Activated naive CD4-positive, alpha-beta T cell (primary cell): ENCODE measurements at places on chromosomes 4 and X.

DNA sequence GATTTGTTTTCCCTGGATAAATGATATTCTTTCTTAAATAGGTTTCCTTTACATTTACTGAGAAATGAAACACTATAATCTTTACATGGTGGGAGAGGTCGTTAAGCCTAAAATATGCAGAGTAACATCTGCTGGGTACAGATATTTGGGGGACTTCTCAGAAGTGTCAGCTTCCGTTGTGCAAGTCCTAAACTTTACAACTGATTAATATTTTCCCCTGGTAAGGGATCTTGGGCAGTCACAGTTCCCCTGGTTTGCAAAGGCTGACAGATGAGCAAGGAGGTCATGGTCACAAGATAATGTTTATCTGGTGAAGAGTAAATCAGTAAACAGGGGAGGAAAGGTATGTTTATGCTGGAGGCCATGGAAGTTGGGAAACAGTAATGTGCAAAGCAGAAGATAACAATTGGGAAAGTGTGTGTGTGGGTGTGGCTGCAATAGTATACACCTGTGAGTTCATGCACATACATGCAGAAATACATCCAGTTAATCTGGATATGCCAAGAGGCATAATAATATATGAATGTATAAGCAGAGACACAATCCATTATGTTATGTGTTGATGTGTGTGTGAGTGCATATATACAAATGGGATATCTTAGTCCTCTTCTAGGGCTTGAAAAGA lies 508.2 kb upstream of the FAM241A start:
- no peak for DNase-seq

DNA sequence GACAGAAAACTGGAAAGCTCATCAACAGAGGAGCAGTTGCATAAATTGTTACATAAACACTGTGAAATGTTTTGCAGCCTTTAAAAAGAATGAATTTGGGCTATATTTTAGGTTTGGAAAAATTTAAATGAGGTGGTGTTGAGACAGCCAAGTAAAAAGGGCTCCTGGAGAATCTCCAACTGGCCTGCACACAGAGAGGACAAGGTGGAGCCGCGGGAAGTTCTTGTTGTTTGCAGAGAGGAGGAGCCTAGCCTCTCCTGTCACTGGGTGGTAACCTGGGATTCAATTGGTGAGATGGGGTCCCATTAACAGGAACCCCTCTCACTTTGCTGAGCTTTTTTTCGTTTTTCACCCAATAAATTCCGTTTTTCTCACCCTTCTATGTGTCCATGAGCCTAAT lies 13.4 kb downstream of the GIMD1 start:
- no peak for DNase-seq

GRCh38 chr4:121614101-121614500 lies 82.7 kb downstream of the ANXA5 start:
- no peak for DNase-seq

GRCh38 chr4:99848591-99849001 lies 32.0 kb downstream of the DAPP1 start:
- no peak for DNase-seq

GRCh38 chr4:119025916-119026661 lies 109.5 kb upstream of the MYOZ2 start:
- DNase-seq, result no peak

DNA sequence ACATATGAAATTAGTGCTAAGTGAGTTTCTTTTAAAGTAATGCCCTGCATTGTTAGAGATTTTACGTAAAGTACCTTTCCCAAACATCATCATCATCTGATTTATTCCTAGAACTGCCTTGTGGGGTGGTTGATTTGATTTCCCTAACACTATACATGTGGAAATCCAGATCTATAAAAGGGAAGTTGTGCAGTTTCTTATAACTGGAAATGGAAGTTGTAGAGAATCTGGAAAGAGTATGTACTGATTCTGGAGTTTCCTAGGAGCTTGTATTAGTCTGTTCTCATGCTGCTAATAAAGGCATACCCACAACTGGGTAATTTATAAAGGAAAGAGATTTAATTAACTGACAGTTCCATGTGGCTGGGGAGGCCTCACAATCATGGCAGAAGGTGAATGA lies 47.9 kb downstream of the BMP2K start:
- no peak for DNase-seq

DNA sequence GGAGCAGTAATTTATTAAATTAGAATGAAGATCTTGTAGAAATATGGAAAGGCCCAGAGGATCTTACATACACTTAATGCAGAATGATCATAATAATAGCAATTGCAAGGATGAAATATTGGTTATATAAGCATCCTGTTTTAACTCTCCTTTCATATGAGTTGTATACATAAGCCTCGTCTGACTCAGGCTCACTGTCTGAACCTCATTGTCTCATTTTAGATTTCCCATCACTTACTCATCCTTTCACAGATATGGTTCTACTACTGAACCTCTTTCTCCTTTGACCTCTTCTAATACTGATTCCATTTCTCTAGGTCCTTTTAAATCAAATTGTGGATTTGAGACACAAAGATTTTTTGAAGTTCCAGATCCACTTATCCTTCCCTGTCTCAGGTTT lies 277.3 kb upstream of the TRPC5 start:
- DNase-seq, result no peak

DNA sequence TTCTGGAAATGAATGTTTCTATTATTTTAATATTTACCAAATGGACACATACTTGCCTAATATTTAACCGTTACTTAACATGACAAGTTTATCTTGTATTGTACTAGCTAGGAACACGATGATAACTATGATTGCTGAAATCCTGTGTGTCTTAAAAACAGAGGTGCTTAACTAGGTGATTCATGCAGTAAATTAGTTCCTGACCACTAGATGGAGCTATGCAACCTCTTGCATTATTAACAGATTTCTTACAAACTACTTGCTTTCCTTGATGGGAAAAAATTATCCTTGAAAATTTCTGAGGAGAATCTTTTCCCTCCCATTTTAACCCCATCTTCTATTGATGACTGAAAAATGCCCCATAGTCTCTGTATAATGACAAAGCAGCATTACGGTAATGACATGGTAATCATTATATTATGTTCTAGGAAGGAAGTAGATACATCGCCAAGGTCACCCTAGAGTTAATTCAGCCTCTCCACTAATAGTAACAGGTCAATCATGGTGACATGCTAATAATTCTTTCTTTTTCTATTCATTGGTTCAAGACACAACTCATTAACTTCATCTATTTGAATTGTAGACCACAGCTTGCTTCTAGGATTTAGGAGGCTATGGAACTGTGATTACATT lies 844.2 kb downstream of the RAPGEF2 start:
- DNase-seq, result no peak

GRCh38 chr4:141771889-141772830 lies 135.8 kb downstream of the IL15 start:
- DNase-seq, result no peak

DNA sequence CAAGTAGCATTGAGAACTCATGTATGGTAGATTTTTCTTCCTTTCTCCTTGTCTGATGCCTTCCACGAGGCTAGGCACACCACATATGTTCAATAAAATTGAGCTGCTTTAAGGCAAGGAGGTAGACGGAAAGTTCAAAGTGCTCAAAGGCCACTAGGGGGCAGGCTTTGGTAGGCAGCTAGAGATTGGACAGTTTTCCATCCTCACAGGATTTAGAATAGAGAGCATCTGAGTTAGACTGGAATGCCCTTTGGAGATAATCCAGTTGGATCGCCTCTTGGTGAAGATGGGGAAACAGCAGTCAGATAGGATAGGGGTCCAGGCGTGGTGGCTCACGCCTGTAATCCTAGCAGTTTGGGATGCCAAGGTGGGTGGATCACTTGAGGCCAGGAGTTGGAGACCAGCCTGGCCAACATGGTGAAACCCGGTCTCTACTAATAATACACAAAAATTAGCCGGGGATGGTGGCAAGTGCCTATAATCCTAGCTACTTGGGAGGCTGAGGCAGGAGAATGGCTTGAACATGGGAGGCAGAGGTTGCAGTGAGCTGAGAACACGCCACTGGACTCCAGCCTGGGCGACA lies 30.4 kb downstream of the ELF4 start:
- DNase-seq, result no peak

- DNase-seq, result no peak
Observed at GRCh38 chr4:84862064-84862463, 104.4 kb downstream of the WDFY3 start.

GRCh38 chr4:1310796-1311631 lies 21.3 kb downstream of the MAEA start:
- DNase-seq, result no peak

GRCh38 chrX:72270316-72270866 lies 6.7 kb downstream of the RPS4X start:
- DNase-seq, result no peak

DNA sequence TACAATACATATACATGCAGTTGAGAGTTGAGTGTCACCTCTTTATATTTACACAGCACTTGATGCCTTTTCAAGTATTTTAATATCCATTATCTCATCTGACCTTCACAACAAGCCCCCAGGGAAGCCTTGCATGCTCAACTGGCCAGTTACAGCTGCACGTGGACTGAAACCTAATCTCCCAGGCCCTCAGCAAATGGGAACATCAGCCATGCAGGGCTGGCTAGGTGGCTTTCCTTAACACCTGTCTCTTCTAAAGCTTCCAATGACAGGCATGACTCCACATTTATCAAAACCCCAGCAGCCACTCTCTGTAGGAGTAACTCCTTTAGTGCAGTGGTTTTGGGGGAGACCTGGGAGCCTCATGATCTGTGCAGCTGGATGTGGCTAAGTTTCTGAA lies 56.4 kb downstream of the PHKA2 start:
- no peak for DNase-seq

- no peak for DNase-seq
Observed at GRCh38 chr4:4794421-4794820, 65.0 kb upstream of the MSX1 start.

DNA sequence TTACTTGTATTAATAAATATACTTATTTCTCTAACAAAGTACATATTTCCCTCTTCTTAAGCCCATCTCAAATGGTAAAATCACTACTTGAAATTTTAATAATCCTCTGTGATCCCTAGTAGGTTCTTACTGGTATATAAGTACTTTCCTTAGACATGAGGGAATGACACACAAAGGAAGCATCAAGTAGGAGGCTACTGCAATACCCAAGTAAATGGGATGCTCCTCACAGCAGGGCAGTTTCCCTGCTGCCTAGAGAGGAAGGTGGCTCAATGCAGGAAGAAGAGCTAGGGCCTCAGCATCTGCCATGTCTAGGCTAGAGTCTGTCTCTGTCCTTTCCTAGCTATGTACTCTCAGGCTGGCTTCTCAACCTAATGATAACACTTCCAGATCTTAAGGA lies 122.1 kb upstream of the DIPK2B start:
- DNase-seq, result no peak

DNA sequence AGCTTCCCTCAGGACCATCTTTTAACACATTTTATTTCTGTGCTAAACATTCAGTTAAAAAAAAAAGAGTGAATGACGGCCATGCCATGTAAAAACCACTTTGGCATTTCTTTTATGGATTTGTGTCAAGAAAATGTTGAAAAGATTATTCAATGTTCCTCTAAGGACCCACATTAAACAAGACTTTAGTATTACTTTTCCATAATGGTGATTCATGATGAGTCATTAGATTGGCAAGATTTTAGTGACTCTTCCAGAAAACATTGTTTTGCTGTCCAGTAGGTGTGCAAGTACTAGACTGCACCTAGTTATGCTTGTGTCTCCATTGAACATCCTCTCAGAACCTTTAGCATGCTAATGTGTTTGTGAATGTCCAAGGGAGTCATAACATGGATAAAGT lies 748.6 kb downstream of the STPG2 start:
- DNase-seq, result no peak

DNA sequence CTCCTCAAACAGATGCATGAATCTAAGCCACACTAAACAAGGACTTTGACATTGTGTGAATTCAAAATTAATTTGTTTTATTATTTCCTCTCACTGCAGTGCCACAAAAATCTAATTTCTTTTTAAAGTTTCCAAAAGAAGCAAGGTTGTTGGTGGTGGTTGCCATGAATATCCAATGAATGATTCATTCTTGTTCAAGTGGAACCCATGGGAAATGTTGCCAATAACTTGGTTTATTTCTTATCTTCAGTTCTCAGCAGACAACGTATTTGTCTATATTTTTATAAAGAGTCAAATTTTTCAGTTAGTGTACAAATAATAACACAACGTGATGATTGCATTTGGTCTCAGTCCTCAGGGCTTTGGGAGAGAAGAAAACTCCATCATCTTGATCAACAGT lies 309.4 kb upstream of the NOCT start:
- no peak for DNase-seq

DNA sequence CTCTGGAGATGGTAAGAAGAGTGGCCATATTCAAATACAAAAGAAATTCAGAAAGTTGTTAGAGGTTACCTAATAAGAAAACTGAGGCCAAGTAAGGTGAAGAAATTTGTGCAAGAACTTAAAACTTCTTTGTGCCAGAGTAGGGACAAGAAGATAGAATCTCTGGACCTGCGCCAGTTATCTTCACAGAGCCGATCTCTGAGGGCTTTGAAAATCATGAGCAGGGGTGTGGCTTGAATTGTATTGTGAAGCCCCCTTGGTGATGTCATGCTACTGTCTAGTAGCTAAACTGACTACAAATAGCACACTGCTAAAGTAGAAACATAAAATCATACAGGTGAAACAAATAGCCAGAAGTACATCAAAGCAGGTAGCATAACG lies 184.6 kb downstream of the UGT8 start:
- no peak for DNase-seq

GRCh38 chr4:95220205-95221175 lies 328.3 kb downstream of the UNC5C start:
- DNase-seq, result no peak

DNA sequence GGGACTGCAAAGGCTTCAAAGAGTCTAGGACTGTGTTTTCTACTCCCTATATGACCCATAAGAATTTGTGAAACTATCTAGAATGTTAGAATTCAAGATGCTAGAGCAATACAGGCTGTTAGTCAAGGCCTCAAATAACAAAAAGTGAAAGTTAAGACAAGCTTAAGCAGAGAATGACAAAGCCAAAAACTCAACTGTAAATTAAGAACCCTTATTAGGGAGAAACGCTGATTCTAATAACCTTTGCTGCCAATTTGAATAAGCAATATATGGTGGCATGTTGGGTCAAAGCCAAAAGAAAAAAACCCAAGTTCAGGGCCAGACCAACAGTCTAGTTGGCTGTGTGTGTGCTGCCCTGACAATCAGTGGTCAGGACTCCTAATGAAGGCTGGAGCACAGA lies 160.0 kb downstream of the INPP4B start:
- DNase-seq, result no peak

DNA sequence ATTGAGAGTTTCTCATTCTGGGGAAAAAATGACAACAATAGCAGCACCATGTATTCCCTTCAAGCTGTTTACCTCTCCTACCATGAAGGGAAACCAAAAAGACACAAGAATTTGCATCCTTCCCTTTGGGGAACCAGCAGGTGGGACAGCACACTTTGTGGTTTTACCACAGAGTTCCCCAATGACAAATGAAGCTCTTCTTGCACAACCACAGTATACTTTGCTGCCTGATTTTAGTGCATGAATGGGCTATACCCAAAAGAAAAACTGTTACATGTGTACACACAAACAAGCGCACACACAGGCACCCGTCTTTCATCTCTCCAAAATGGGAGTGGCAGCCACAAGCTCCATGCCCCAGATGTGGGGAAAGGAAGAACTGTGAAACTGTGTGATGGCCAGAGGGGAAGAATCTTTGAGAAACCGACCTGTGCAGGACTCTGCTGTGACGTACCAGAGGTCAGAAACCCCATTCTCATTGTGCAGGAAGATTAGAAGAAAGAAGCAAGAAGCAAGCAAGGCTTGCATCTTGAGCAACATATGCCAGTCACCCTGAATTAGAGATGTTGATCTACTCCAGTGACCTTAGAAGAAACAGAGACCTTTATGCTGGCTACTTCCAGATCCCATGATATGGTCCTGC lies 2.7 kb upstream of the MAML3 start:
- no peak for DNase-seq
